Inflammatory macrophage treated with lipopolysaccharide for 1 hour (primary cell): ENCODE measurements at places on chromosomes 1 and 21.

DNA sequence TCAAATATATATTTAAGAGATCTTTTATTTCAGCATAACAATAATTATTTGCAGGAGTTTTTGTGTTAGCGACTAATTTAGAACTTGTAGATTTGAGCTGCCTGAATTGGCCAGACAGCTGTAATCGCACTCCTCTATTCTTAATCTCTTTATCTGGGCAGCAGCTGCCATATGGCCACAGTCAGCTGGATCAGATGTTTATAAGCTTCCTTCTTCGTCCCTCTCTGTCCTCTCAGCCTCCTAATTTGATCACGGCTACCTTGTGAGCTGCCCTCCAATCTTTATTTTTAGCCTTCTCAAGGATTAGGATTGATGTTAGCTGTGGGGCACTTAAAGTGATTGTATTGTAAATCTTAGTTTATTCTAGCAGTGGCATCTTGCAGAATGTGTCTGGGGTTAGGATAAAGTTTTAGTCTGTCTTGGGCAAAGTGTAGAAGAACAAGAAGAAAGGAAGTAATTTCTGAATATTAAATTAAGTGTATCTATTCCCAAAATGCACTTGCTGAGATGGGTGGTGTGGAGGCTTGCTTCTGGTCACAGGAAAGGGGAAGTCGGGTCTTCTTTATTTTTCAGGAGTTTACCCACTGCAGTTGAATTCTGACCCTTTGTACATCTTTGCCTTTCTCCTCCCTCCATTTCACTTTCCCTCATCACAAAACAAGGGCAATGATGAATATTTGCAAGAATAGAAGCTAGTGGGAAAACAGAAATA is 1.1 kb downstream of the ZBTB18 start:
- no peak for DNase-seq

- no peak for DNase-seq
Measured at GRCh38 chr1:54708385-54708784, 7.3 kb upstream of the TTC4 start.

DNA sequence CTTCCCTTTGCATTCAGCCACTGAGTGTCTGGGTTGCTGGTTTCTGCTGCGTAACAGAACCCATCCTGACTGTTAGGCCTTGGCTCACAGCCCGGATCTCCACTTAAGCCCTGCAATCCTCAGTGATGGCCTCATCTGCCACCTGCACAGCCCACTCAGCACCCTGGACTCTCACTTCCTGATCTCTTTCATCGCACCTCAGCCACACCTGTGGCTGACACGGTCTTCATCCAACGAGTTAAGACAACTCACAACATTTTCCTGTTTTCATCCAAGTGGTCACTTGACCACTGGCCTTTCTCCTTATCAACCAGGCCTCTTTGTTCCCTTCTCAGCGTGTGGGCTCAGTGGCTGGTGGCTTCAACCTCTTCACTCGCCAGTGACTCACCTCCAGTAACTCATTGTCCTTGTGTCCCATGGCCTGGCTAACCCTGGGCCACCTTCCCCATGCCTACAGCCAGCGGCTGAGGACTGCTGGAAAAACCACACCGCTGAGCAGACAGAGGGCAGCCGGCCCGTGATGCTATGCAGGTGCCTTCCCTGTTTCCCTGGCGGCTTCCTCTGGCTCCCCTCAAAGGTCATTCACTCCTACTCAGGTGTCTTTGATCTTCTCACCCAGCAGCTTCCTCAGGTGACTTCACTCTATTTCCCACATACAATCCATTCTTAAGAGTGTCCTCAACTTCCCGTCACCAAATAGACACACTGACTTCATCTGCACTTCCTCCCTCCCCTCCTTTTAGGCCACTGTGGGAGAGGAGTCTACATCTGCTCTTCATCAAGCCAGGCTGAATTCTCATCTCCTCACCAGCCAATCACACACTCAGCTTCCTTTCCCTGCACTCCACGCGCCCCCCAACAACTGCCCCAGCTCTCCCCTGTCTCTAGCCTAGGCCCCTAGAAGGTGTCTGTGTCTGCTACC is 19.9 kb upstream of the EDN2 start:
- peak; percentile 30 for DNase-seq

GRCh38 chr1:110580244-110580643 is 25.9 kb downstream of the KCNA2 start:
- no peak for DNase-seq
